Activated CD4-positive, alpha-beta T cell treated with anti-CD3 and anti-CD28 coated beads, Interleukin-2, Interleukin-4, amounts not matched to agents 100 ng/mL and 50 ng/mL, durations not matched to agents 16 hours and 8 hours (primary cell): ENCODE measurements at places on chromosomes 6 and 20.

GRCh38 chr20:46145713-46146112, 27.6 kb downstream of the CD40 start:
- no peak for DNase-seq

DNA sequence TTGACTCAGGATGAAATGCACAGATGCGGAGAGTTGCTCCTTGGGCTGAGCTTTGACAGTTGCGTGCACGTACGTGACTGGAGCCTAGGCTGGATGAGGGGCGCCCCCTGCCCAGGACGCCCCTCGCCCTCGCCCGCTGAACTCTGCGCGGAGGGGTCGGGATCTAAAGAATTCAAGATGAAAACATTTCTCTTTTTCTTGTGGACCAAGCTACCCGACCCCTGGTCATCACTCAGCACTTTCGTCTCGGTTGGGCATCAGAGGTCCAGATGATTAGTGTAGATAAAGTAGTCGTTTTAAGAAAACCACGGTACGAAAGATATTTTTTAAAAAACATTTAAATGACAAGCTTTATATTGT, 700 bp downstream of the DTD1 start:
- DNase-seq, result no peak

GRCh38 chr6:1870932-1871331, 261.2 kb downstream of the FOXC1 start:
- DNase-seq, result no peak

DNA sequence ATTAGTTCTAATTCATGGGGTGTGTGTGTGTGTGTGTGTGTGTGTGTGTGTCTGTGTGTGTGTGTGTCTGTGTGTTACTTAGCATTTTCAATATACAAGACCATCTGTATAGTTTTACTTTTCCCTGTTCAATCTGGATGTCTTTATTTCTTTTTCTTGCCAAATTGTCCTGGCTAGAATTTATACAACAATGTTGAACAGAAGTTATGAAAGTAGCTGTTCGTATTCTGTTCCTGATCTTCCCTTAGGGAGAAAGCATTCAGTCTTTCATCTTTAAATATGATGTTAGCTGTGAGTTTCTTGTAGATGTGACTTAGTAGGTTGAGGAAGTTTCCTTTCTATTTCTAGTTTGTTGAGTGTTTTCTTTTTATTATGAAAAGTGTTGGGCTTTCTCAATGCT, 334.7 kb upstream of the RNF24 start:
- DNase-seq, result no peak

DNA sequence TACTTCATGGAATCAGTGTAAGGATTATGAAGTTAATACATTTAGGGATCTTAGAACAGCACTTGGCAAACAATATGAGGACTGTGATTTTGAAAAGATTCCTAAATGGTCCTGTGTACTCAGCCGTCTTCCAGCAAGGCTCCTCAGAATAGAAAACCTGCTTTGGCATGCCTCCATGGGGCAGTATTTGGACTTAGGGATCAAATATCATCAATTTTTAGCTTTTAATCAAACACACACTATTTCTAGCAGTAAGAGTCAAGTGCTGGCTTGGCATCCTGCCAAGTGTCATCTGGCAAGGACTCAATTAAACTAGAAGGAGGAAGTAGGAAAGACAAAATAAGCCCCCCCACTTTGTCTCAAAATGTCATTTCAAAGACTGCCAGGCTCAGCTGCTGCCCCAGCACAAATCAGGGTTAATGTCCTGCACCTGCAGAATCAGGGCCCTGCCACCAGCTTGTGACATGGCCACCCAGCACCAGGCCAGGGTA, 40.8 kb downstream of the IYD start:
- no peak for DNase-seq

DNA sequence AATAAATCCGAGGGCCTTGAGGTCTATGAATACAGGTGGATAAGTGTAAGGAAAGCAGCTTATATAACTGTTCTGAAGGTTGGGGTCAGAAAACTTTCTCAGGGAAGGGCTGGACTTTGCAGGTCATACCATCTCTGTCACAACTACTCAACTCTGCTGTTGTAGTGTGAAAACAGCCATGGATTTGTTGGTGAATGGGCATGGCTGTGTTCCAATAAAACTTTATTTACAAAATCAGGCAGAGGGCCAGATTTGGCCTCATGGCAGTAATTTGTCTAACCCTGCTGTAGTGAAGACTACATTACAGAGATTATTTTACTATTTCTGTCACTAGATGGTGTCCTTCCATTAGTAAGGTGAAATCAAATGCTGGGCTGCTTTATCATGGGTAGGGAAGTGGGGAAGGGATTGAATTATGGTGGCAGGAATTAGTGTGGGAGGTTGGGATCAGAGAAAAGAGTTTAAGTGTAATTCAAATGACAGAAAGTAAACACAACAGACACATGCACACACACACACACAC, 409.6 kb upstream of the CHD6 start:
- no peak for DNase-seq

DNA sequence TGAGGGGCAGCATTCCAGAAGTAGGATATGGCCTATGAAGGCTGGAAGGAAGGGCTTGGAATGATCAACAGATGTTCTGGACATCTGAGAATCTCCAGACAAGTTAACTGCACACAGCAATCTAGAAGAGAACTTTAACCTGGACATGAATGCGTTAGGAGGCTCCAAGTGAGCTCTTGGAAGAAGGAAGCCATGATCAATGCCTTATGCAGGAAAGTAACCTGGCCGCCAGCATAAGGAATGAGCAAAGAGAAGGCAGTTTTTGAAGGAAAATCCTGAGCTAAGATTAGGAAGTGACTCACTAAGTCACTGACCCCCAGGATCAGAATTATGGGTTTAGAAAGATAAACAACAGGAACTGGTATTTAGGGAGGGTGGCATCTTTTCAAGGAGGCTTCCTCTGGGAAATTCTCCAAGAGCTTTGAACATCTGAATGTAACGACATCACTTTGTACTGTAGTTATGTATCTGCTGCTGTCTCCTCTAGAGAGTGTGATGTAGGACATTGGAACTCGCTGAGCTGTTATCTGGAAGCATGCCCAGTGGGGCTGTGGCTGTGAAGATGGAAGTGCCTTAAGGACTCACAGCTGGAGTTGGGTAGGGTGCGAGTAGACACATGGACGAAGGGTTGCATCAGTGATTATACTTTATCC, 236.8 kb downstream of the PACRG start:
- no peak for DNase-seq

DNA sequence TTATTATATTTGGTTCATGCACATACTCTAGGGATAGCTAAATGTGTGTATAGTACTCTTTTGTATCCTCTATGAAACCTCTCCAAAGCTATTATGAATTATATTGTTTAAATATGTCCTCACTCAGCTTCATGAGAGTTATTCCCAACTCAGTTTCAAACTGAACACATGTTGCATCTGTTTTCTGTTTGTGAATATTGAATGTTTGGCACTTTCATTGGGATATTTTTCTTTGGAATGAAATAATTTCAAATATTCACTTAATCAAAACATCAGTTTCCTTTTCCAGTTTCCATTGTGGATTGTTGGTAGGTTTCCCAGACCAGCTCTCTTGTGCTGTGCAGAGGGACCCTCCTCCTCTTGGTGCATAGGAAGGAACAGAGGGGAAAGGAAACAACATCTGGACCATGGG, 46.6 kb downstream of the HDAC2 start:
- no peak for DNase-seq

DNA sequence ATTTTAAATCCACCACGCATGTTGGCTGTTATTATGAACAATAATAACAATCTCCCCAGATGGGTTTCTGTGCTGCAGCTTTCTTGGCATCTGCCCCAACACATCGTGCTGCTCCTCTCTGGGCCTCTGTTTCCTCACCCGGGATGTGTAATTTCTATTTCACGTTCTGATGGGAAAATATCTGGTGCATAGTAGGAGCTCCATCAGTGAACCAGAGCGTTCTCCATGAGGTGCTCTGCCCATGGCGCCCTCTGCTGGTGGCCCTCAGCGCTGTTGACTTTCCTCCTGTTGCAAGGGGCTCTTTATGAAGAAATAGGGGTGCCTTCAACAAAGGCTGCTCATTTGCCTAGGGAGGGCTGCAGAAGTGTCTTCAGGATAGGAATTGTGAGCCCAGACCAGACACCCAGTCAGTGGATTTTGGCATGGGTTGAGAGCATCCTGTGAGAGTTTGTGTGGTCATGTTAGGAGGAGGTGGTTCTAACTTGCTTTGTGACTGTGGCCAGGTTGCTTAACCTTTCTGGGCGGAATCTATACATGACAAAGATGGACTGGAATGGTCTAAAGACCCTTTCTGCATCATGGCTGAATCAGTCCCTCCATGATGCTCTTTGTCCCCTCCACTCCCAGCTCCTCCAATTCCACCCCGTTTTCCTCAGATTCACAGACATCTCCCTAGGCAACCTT, 8.1 kb downstream of the SCRT2 start:
- peak; percentile 59 for DNase-seq

DNA sequence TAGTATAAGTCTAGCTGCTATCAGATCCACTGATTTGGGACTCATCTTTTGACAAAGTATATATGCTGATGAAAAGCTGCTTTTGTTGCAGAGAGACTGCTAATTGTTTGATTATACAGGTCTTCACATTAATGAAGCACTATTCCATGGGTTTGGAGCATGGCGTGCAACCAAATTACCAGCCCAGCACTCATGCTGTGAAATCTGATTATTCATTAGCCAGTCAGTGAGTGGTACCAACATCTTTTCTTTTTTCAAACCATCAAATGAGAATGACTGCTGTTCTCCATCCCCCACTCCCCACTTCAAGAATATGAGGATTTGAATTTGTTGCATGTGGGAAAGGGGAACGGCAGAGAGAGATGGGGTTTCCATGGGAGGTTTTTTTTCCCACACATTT, 91.3 kb downstream of the ID4 start:
- no peak for DNase-seq

DNA sequence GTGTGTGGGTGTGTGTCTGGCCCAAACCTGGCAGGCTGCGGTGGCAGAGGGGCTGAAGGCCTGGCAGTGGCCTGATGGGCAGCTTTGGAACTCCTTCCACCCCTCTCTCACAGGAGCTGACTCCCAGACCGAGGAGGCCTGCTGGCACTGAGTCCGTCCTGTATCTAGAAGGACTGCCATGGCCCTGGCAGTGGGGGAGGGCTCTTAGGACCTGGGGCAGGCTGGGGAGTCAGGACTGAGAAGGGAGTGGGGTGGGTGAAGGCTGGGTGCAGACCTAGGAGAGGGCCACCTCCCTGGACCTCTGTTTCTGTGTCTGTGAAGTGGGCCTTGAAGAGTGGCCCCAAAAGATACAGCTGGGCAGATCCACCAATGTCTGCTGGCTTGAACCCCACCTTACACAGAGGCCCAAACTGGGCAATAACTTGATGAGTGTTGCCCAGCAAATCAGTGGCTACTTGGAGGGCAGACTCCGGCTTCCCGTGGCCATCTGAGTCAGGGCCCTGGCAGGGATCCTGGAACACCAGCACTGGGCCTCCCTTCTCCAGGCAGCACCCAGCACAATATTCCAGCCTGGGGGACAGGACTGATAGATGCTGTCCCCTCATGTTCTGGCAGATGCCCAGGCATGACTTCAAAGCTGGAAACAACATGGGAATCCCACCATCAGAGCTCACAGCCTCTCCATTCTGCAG, 46.7 kb upstream of the BLCAP start:
- DNase-seq, result no peak

GRCh38 chr6:20687494-20687893, 153.2 kb downstream of the CDKAL1 start:
- no peak for DNase-seq

DNA sequence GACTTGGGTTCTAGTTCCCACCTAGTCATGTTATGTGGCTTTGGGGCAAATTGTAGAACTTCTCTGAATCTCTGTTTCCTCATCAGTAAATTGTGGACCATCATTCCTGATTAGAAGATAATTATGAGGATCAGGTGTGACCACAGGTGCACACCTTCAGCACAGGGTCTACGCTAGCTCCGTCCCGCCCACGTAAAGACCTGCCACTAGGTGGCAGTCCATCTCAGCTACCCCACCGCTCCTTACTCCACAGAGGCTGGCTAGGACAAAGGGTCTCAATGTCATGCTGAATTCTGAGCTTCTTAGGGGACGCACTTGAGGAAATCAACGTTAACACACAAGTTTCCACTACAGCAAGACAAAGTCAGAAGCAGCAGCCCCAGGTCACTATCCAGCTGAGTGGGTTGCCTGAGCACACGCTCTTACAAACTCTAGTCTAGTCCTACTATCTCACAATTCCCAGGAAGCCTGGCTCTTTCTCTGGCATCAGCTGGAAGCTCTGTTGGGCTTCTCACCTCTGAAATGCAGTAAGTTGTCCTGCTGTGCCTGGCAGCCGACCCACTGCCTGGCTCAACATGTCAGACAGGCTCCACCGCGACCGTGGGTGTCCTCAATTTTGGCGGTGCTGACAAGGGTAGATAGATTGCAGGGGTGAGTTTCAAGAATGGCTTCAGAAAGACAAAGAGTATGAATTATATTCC, 2.0 kb upstream of the PLCG1 start:
- peak; percentile 63 for DNase-seq

DNA sequence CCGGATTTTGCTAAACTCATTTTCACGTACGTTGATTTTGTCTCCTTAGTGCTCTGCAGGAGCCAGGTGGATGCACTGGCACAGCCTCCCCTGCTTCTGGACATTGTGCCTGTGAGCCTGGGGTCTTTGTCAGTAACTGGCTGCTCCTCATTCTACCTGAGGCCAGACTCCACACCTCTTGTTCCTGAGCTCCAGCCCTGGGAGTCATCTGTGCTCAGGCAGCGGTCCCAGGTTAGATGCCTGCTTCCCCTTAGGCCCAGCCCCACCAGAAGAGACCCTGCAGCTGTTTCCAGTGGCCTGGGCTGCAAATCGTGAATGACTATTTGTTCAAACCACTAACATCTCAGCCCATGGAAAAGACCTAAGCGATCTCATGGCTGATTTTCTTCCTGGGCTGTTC, 129.1 kb downstream of the ERMARD start:
- DNase-seq, result no peak

DNA sequence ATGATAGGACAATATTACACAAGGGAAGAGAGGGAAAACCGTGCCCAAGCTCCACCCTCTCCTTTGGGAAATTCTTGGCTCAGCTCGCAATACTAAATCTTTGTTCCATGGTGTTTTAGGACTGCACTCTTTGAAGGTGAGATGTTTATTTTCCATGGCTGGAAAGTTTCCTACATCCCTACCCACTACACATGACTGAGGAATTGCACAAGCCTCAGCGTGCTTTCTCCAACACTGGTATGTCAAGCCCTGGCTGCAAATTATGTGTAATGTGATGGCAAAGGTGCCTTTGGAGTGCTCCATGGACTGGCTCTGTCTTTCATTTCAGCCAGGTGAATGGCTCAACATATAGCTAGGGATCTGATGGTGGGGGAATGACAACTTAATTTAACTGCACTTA, 134.3 kb downstream of the ISM1 start:
- DNase-seq, result no peak

GRCh38 chr6:137928286-137928685, 61.2 kb downstream of the TNFAIP3 start:
- DNase-seq, result no peak

GRCh38 chr20:9838035-9838377, 870 bp downstream of the PAK5 start:
- DNase-seq, result no peak

GRCh38 chr6:169092375-169092774, 161.3 kb downstream of the THBS2 start:
- DNase-seq, result no peak
